Stimulated activated CD4-positive, alpha-beta T cell treated with anti-CD3 and anti-CD28 coated beads, Interleukin-1b, Interleukin-23, amount 100 ng/mL, for 48 hours (primary cell): ENCODE measurements at places on chromosomes 3 and 15.

DNA sequence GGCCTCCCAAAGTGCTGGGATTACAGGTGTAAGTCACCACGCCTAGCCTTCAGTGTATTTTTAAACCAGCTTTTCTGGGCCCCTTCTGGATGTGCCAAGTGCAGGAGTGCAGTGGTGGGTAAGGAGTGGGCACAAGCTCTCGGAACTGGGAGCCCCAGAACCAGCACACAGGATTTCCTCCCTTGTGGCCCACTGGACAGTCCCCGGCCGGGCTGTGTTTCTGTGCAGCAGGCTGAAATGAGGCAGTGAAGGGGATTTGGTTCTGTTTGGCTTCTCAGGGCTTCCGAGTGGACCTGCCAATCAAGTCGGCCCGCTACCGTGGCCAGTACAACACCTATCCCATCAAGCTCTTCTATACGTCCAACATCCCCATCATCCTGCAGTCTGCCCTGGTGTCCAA, 14.4 kb downstream of the SEC61A1 start:
- DNase-seq: no peak

- DNase-seq: no peak
These were observed 81.8 kb upstream of the PRR23E start for GRCh38 chr3:127110982-127111693.

DNA sequence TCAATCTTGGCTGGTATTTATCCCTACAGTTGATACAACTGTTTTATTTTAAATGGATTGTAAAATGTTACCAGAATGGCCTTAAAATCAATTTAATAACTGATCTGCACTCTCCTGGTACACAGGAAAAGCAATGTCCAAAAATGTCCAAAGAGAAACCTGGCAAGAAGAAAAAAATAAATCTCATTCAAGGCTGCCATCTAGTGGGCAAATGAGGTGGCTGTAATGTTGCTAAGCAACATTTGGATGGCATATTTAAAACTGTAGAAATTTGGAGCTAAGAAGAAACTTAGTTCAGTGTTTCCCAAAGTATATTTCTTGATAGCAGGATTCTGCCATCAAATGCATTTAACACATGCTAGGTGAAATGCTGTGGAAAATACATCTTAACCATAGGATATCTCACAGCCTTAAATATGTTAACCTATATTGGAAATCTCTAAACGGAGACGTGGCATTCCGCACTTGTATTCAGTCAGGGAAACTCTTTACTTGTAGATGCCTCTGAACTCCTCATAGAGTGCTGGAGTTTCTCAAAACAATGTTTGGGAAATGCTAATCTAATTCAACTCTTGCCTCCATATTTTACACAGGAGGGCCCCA, 216.8 kb downstream of the ERC2 start:
- no peak for DNase-seq

- DNase-seq: no peak
These were observed 6.6 kb downstream of the PPCDC start for GRCh38 chr15:75030023-75030413.

- no peak for DNase-seq
These were observed 82.9 kb downstream of the FAM43A start for GRCh38 chr3:194768586-194768985.

- DNase-seq: no peak
These were observed 280.3 kb downstream of the XXYLT1 start for GRCh38 chr3:194990454-194991337.

GRCh38 chr3:151774235-151774634, 39.7 kb upstream of the AADAC start:
- no peak for DNase-seq

GRCh38 chr3:127226946-127227842, 34.3 kb downstream of the PRR23E start:
- no peak for DNase-seq

DNA sequence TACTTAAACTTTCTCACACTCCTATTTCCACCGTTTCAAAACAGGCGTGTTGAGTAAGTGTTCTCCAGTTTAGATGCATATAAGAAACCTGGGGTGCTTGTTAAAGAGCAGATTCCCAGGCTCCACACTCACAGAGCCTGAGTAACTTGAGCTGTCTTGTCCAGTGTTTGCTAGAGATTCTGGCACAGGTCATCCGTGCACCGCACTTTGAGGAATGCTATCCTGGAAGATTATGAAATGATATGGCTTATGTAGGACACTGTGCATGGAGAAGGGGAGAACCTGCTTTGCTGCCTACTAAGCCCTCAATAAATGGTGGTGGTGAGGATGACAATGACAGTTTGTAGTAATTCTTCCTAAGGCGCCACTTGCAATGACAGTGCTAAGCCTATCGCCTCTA, 273.7 kb downstream of the PDZRN3 start:
- no peak for DNase-seq

DNA sequence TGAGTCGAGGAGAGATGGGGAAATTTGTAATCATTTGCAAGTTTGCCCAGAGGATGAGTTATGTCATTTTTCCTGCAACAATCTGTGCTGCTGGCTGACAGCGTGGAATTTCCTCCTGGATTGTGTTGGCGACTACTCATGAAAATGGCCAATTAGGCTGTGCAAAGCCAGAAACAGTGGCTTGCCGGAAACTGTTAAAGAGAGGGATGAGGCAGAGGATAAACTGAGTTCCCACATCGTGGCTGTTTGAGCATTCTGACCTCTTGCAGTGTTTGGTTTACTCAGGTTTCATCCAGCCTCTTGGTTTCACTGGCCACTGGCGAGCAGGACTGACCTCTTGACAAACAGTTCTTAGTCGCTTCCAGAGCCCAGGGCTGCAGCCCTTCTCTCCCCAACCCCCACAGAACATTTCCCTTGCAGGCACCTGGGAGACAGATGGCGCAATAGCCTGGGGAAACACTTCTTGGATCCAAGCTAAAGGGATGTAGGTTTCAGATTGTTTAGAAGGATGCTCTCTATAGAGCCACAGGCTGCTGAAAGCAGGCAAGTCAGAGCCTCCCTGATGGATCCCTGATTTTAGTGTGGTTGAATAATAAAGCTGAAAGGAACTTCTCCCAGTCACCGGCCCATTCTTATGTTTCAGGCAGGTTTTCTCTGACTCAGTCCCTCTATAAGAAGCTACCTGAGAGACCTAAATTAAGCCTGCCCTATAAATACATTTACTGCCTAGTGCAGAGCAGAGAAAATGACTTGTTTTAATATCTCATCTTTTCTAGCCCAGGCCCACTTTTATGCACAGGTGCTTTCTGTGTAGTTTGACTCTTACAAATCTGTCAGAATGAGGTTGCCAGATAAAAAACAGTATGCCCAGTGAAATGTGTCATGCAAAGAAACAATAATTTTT, 92.8 kb upstream of the UBE2E1 start:
- DNase-seq: no peak

GRCh38 chr3:107651782-107652181, 129.0 kb downstream of the BBX start:
- DNase-seq: no peak

DNA sequence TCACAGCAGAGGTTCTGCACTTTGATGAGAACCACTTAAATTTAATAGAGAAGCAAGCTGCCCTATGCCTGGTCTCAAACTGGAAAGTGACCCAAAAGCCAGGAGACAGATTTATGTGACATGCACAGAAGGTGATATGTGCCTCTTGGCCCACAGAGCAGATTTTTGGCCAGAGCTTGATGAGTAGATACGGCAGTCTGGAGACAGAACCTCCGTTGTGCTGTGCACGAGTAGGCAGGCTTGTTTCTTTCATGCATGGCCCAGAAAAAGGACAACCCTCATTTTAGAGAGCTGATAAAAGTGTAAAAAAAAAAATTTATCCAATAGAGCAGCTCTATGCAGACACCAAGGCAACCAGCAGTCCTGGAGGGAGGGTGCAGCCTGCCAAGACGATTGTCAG, 423.1 kb downstream of the CNTN6 start:
- DNase-seq: no peak

DNA sequence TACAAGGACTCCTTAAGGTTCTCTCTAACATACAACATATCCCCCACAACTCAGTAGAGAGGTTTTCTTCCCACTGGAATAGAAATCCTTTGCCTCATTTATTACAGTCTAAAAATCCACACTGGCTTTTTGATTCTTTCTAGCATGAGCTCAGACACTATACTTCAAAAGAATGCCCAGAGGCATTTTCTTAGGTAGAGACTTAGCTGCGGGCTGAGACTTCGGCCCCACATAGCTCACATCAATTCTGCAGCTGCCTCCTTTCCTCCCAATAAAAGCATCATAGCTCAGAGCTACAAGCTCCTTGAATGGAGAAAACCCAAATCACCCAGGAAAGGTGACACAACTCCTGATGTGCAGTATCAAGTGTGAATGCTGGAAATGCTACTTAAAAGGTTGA, 52.4 kb downstream of the AAGAB start:
- no peak for DNase-seq

GRCh38 chr15:51350723-51351122, 9.3 kb downstream of the GLDN start:
- no peak for DNase-seq

DNA sequence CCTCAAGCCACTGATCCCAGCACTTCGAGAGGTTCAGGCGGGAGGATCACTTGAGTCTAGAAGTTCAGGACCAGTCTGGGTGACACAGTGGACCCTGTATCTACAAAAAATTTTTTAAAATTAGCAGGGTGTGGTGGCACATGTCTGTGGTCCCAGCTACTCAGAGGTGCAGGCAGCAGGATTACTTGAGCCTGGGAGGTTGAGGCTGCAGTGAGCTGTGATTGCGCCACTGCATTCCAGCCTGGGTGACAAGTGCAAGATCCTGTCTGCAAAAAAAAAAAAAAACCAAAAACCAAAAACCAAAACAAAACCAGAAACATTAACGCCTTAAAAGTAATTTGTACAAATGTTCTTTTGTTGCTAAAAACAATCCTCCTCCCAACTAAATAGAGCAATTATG, 27.9 kb upstream of the SLC12A8 start:
- DNase-seq: no peak

DNA sequence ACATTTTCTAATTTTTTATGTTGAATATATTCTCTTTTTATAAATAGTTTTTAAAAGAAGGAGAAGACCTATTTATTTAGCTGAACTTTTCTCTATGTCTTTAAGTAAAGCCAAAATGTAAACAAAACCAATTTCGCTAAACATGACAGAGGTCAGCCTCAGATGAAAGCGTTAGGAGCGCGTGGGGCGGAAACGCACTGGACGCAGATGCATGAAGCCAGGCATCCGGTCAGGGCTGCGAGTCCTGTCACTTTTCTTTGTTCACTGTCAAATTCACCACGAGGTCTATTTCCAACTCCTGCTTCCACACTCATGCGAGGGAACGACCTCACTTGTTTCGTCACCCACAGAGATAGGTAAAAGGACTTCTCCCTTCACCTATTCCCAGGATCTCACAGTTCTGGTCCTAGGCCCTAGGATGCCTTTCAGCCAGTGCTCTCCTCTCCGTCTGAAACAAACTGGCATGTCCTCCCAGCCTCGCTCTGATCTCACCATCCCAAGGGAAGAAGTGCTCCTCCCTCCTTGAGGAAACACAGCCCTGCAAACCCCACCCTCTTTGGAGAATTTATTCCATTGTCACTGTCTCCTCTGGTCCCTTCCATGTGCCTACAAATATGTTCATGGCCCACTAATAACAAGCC, 57.9 kb downstream of the ITGB5 start:
- no peak for DNase-seq

GRCh38 chr3:114646526-114646925, 352.7 kb downstream of the TIGIT start:
- no peak for DNase-seq
